ENCODE measurements at places on chromosomes 2 and 18.
A peak's percentile ranks its signal among the peaks of the same experiment; 100 is the strongest.

DNA sequence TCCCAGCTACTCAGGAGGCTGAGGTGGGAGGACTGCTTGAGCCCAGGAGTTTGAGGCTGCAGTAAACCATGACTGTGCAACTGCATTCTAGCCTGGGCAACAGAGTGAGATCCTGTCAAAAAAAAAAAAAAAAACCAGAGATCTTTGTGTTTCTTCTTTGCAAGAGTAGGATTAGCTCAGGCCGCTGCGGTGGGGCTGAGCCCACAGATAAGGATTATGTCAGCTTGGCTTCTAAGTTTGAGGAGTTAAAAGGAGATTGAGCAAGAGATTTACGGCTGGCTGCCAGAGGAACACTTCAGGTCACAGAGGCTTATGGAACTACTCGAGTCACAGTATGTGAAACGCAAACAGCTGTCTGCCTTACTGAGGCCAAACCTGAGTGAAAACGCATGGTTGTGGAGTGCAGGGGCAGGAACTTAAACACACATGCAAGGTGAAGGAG is 146.7 kb upstream of the L3MBTL4 start:
- DNase-seq: peak; percentile 59

DNA sequence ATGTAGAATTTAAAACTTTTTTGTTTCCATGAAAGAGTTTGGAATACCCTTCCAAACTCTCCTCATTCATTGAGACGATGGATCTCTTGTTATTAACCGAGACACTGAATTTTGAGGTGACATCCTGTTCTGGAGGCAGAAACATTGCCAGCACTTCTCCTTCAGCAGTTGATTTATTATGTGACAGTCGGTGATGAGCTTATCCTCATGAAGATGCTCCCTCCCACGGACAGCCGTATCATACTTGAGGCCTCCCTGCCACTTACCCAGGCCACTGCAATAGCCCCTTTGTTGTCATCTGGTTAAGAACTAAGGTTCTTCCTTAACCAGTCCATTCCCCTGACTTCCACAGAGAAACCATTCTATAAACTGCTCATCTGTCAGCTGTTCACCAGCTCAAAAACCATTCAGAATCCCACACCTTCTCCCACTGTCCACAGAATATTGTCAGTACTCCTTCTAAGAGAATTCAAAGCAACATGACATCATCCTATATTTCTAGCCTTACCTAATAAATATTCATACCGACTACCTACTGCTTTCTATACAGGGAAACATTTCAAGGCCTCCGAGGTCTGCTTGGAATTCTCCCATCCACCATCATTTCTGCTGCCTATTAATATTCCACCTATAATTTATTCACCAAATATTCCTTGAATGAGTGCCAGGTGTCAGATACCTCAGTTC is 139.0 kb upstream of the TRIB2 start:
- DNase-seq: no peak

- DNase-seq: no peak
Observed at GRCh38 chr2:19667085-19667484, 234.7 kb downstream of the TTC32 start.

GRCh38 chr18:58224425-58224750 is 180.4 kb downstream of the NEDD4L start:
- no peak for DNase-seq

Data from ureter (tissue), 1 donor.